ENCODE measurements at places on chromosomes 2 and 18. TPM values are rescaled to one million over a fixed set of nuclear protein-coding genes. Genes with fewer than 3 reads are reported as not detected.

IL37 gene
- not detected for total RNA-seq

HRH4 gene
- total RNA-seq: not detected

FER1L5 gene
- not detected for total RNA-seq

GRB14 gene
- total RNA-seq: 51.3 TPM
